ENCODE measurements at places on chromosomes 5 and 9.

DNA sequence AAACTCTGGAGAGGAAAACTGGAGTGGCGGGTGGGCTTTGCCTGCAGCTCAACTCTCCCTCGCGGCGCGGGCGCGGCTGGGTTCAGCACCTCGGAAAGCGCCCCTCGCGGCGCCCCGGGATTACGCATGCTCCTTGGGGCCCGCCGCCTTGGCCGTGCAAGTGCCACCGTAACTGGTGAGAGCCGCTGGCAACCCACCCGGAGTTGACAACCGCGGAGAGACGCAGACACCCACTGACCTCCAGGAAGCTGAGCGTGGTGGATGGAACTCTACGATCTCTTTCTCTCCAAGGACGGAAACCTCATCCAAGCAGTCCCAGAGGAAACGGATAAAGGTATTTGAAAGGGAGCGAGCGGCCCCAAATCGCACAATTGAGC is 194 bp upstream of the RXFP3 start:
- DNase-seq = peak; percentile 62

DNA sequence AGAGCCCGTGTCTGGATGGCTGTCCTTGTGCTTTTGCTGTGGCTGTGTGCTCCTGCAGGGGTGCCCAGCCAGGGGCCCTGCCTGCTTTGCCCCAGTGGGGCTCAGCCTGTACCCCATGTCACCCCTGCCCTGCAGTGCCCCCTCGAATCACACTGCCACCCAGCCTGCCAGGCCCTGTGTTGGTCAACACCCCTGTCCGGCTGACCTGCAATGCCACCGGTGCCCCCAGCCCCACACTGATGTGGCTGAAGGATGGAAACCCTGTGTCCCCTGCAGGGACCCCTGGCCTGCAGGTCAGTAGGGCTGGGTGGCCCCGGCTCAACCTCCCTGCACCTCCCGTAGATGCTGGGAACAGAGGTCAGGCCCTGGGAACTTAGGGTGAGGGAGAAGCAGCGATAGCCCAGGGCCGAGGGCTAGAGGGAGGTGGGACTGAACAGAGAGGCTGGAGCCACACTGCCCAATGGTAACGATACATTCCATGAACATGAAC is 82.8 kb upstream of the ASS1 start:
- DNase-seq = no peak

- no peak for DNase-seq
Measured at GRCh38 chr9:1707291-1707690, 307.9 kb upstream of the SMARCA2 start.

- no peak for DNase-seq
Measured at GRCh38 chr9:94210616-94211603, 48.2 kb upstream of the ZNF169 start.

GRCh38 chr5:17415321-17415758 is 82.7 kb upstream of the TAF11L2 start:
- no peak for DNase-seq

DNA sequence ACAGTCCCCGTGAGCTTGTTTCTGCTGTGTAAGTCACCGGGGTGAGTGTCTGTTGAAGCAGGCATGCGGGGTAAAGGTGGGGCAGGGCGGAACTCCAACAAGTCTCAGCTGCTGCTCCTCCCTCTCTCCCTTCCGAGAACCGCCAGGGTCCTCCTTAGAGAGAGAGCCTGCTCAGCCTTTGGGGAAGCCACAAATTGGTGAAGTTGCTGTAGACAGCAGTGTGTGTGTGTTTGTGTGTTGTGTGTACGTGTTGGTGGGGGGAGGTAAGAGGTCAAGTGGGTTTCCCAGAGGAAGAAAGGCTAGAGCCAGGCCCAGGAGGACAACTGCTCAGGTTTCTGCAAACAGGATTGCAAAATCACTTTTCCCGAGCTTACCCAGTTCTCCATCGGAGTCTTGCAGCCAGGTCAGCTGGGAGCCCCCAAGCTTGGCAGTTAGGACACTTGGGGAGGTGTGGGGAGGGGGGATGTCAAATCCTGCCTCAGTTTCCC is 38.9 kb upstream of the DAB2IP start:
- no peak for DNase-seq

GRCh38 chr5:129747572-129748407 is at the start of gene MINAR2:
MINAR2 (plus strand) TSS chr5:129748094; CDS start chr5:129748191, 97 bp downstream.
- DNase-seq = no peak

DNA sequence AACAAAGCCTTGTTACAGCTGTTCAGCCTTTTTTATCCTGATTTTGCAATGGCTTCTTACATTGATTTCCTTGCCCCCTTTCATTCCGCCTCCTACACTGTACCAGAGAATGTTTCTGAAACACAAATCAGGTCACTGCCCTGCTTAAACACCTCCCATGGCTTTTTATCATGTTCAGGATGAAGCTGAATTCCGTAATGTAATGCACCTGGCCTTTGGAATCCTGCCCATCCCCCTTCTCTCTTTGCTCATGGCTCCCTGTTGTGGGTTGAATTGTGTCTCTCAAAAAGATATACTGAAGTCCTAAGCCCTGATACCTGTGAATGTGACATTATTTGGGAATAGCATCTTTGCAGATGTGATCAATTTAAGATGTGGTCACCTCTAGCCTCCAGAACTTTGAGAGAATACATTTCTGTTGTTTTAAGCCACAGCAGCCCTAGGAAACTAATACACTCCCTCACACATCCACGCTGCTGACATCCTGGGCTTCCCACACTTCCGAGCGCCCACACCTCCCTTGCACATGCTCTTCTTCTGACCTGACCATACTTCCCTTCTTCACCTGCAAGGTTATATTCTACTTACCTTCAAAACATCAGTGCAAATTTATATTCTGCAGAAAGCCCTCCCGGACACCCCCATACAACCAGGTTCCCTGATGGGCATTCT is 101.2 kb downstream of the DNAH5 start:
- no peak for DNase-seq

DNA sequence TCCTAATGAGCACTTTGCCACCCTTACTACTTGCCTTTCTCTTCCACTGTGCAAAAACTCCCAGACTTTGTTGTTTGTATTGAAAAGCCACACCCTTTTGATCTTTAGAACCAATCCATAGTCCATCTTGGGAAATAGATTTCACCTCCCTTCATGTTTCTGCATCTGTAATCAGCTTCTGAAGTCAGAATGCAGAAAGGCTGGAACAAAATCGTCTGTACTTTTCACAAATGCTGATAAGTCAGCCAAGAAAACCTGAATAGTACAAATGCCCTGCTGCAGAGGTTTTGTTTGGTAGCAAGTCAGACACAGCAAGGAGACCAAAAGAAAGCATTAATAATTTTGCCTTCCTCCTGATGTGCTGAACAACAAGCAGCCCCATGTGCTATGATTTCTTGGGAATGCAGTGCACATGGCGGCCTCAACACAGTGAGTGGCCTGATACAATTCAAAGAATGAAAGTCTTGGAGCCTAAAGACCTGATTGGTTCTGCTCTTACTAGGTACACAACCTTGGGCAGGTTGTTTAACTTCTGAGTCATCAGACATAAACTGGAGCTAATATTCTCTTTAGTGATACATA is 59.2 kb upstream of the STK32A start:
- DNase-seq = no peak

GRCh38 chr5:135465391-135466122 is 13.4 kb upstream of the TIFAB start:
- no peak for DNase-seq

DNA sequence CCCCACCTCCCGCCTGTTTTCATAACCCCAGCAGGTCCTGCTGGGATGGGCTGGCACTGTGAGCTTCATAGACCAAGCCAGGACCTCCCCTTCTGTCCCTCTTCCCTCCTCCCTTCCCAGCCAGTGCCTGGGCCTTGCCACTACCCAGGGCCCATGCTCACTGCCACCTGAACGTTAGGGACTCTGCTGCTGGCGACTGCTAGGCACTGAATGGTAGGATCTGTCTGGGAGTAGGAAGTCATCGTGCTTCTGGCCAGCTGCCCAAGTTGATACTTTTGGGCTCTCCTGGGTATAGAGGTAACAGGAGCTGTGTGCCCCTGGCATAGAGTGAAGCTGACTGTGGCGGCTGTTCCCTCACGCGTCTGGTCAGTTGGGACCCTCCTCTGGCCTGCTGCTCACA is 8.4 kb downstream of the TRIM41 start:
- no peak for DNase-seq

DNA sequence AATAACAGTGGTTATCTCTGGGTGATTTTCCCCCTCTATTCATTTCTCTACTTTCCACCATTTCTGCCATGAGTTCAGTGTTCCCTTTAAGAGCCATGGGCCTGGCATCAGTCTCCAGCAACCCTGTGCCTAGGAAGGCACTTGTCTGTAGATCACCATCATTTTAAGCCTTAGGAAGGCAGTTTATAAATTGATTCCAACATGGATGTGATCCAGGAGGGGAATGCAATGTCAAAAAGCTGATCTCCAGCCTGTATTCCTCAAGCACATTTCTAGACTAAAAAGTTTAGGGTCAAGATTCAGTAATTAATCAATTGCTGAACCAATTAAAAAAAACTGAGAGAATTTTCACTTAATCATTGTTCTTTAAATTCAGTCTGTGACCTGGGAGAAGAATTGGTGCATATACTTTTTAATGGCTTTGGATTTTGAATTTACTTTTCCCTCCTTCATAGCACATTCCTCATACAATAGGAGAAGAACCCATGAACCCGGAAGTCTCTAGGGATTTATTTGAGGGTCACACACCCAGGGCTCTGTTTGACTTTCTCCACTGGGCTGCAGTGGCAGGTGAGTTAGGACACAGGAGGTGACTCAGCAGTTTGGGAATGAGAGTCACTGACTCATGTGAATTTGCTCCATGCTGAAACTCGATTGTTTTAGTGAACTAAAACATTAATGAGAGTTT is 6.1 kb upstream of the ERMP1 start:
- peak; percentile 67 for DNase-seq

DNA sequence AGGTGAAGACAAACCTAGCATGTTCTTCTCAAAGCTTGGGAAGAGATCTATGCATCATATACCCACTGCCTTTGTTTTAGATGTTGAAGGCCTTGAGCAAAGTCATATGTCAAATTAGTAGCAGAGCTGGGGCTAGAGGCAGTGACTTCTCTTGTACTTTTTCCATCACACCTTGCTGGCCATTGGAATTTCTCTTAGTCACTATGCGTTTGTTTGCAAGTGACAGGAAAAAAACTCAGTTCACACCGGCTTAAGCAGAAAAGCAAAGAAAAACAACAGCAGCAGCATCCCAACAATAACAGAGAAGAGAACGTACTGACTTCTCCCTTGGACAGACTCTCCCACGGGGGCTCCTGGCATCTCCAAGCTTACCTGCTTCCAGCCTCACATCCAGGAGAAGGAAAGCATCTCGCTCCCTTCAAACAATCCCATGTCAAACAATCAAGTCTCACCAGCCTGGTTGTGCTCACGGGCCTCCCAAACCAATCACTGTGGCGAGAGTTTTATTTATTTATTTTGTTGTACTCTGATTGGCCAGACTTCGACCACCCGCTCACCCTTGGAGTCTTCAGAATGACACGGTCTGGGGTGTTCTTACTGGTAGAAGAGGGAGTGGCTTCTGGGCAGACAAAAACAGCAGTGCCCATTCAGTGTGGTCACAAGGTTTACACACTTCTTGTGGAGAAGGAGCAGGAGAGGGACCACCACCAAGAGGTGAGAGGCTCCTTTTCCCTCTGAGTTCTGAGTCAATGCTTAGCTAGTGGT is 83.8 kb upstream of the STC2 start:
- DNase-seq = no peak

DNA sequence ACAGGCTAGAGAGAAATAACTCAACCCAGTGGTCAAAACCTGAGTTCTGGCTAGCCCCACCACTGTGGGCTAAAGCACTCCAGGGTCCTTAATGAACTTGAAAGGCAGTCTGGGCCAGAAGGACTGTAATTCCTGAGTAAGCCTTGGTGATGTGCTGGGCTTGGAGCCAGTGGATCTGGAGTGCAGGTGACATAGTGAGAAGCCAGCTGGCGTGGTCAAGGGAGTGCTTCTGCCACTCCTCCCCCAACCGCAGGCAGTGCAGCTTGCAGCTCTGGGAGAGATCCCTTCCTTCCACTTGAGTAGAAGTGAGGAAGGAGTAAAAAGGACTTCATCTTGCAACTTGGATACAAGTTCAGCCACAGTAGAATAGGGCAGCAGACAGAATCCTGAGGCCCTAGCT is 424.0 kb downstream of the CDH18 start:
- DNase-seq = no peak

DNA sequence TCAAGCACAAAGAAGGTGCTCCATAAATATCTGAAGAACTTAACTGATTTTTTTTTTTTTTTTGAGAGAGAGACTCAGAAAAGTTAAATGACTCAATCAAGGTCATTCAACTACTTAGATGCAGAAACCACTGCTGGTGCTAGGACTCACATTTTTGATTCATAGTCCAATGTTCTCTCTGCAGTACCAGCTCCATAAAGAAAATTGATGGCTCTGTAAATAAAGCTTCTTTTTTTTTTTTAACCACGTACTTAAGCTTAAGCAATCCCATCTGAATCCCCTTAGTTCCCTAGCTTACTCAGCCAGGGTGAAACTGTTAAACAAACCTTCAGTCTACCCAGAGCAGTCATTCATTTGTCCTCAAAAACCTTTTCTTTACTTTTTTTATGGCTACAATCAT is 657.0 kb upstream of the WWC1 start:
- DNase-seq = no peak

GRCh38 chr9:93094658-93095204 is 1.3 kb upstream of the CARD19 start:
- no peak for DNase-seq

- no peak for DNase-seq
Measured at GRCh38 chr9:78408388-78408787, 111.5 kb downstream of the PSAT1 start.

DNA sequence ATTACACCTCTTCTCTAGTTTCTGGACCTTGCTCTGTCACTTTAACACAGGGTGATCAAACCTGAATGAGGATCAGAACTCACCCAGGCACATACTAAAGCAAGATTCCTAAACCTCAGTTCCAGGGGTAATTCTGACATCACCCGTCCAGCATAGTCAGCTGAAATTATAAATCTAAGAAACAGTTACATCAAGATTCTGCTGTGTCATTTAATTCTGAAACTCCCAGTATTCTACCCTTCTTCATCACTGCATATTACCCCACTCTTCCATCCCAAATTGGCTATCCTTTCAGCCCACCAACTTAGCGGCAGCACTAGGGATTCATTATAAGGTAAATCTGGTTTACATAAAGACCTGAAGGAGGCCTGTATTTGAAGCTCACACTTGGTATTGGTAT is 64.0 kb downstream of the STX17 start:
- DNase-seq = no peak

GRCh38 chr5:174903172-174903732 is 178.9 kb downstream of the MSX2 start:
- no peak for DNase-seq

- DNase-seq = peak; percentile 20
Measured at GRCh38 chr5:67303356-67303755, 106.8 kb upstream of the CD180 start.

- no peak for DNase-seq
Measured at GRCh38 chr5:138981586-138981985, 106.5 kb upstream of the LRRTM2 start.

- no peak for DNase-seq
Measured at GRCh38 chr5:144710637-144711036, 540.0 kb downstream of the KCTD16 start.

DNA sequence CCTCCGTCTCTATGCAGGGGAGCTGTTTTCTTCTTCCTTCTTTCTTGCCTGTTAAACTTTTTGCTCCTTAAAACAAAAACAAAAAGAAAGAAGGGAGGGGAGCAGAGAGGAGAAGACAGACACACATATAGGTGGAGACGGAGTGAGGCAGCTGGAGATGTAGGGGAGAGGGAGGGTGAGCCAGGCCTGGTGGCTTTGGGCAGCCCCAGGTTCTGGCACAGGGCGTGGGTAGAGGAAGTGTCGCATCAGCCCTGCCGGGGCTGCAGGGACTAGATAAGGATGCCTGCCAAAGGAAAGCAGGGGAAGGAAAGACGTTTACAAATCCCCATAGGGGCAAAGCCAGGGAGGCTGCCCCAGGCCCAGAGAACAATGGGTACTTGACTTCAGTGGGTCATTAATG is 38.7 kb upstream of the PTGS1 start:
- no peak for DNase-seq

Measured in urothelium cell line (cell line).